Omental fat pad (tissue), 4 donors: ENCODE measurements at places on chromosomes 6 and 20. TPM values are rescaled to one million over a fixed set of nuclear protein-coding genes. Genes with fewer than 3 reads are reported as not detected.

Gene OR2B6
- not detected for total RNA-seq

DNA sequence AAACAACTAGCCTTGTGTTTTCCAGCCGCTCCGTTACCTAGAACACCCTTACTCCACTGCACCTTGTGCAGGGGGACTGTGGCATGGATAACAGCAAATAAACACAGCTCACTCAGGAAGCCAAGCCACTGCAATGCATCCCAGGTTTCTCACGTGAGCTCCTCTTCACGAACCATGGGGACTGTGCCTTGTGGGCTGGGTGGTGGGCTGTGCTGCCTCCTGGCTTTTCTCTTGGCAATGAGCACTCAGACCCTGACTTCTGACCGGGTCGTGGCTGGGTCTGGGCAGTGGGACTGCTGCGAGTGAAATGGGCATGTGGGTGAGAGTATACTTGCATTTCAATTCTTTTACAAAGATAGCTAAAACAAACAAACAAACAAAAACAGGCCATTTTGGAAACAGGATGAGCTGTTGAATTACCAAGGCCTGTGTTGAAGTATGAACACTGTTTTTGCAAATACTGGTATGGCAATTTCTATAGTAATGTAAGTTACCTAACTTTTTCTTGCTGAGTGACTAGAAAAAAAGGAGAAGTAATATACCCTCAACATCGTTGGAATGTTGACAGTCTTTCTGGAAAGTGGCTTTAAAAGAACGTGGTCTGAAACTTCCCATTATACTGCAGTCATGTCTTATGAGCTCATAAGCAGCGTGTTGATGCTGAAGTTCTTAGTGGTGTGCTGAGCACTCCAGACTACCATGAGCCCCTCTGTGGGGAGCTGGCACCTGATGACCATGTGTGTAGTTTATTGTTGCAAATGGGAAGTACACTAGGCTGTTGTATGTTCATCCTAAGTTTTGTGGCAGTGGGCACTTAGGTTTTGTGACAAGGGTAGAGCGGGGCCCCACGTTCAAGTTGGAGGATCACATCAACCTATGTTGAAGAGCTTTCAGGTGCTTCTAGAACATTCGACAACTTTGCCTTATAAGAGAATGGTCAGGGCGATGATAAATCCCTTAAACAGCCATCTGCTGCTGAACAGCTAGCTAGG, 120.4 kb downstream of the ARMC2 start:
- DNase-seq, result no peak

DNA sequence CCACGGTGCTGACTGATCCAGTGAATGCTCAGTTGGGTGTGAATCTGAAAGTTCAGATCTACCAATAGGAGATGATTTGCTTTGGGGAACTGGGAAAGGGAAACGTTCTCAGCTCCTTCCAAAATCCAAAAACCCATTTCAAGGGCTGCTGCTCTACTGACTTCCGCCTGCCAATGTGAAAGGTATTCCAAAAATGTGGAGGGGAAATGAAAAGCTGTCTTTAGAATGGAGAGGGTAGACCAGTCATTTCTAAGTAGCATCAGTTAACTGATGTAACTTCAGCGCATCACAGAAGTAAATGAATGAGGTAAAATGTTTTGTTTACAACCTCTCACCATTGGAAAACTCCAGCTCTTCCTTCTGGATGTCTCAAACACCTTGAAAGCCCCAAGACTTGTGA, 19.6 kb upstream of the EYA2 start:
- no peak for DNase-seq

- DNase-seq, result no peak
Observed at GRCh38 chr20:63156221-63156671, 59.7 kb downstream of the YTHDF1 start.

- DNase-seq, result no peak
Observed at GRCh38 chr20:24066076-24066700, 77.6 kb upstream of the GGTLC1 start.

DNA sequence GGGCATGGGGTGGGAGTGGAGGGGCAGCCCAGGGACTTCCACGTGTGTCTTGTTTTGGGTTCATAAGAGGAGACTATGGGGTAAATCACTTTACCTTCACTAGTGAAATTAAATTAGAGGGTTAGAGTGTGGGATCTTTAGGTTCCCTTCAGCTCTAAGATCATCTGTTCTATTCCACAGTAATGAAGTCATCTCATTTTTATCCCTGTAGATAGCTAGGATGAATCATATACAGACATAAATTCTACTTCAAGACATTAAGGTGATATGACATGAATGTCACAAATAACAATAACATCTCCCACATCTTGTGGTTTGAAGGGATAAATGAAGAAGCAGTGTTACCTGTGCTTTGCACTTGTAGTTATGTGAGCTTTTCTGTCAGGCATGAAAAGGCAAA, 83.8 kb downstream of the ELOVL4 start:
- DNase-seq, result no peak
